ENCODE measurements at places on chromosomes 1 and 21. TPM values are rescaled to one million over a fixed set of nuclear protein-coding genes. Genes with fewer than 3 reads are reported as not detected.

FAM3B gene
- 1.5 TPM for total RNA-seq

KIF21B gene
- 6.9 TPM for total RNA-seq

TMEM240 gene
- 17.3 TPM for total RNA-seq

LAMC1 gene
- 168 TPM for total RNA-seq

SH2D1B gene
- not detected for total RNA-seq

PPIAL4G gene
- not detected for total RNA-seq
